NCI-H1436 treated with DMSO at 0.1 percent for 48 hours (cell line): ENCODE measurements at places on chromosomes 13 and 19.

DNA sequence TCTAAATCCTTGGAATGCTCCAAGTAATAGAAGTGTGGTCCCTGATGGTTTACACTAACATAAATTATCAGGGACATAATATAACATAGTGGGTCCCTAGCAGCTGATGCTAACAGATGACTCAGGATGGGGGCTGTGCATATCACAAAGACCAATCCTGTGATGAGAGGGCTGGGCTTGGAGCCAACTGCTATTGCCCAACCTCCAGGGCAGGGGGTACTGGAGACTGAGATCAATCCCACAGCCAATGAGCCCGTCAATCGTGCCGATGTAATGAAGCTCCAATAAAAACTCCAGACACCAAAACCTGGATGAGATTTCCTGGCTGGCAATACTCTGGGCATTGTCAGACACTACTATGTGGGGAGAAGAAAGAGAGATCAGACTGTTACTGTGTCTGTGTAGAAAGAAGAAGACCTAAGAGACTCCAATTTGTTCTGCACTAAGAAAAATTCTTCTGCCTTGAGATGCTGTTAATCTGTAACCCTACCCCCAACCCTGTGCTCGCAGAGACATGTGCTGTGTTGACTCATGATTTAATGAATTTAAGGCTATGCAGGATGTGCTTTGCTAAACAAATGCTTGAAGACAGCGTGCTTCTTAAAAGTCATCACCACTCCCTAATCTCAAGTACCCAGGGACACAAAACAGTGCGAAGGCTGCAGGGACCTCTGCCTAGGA lies 33.4 kb downstream of the ABCC4 start:
- no peak for DNase-seq

GRCh38 chr19:14413693-14414181 lies 5.4 kb downstream of the DDX39A start:
- DNase-seq: no peak

DNA sequence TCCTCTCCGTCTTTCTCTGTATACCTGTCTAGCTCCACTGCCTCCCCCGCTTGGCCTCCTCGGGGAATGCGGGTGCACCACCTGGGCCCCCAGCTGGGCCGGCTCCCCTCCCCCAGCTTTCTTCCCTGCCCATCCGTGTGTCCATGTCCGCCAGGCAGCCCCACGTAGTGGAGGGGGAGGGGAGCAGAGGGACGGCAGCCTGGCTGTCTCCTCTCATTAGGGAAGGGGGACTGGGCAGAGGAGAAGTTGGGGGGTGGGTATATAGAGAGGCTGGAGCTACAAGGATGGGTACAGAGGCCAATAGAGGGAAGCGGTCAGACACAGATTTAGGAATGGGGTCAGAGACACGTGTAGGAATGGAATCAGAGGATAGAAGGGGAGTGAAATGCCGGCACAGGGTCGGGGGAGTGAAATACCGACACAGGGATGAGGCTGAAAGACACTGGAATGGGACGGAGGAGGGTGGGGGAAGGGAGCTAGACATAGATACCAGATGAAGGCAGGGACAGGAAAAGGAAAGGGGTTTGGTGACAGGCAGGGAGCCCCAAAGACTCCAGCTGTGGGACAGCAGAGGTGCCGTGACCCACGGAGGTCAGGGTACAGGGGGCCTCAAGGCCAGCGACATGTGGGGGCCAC lies 2.8 kb downstream of the NECTIN2 start:
- DNase-seq: no peak

DNA sequence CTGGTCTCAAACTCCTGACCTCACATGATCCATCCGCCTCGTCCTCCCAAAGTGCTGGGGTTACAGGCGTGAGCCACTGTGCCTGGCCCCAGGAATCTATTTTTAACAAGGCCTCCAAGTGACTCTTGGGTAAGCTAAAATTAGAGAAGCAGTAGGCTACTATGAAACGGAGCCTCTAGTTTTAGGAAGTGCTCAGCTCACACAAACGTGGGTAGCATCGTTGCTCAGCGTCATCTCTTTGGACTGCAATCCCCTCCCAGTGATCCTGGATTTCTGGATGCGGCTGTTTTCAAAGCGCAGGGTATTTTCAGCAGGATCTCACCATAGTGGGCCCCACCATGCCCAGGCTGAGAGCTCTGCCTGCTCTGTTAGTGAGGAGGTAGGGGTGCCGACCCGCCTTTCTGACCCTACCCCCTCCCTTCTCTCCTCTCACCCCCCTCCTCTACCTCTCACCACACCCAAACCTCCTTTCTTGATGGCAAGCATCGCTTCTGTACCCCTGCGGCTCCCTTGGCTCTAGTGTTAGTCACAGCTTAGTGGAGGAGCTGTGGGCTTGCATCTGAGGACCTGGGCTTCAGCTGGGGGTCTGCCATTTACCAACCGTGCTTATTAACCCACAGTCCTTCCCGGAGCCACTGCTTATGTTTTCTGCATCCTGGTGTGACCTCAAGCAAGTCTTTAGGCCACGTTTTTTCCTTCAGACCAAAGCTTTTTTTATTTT lies 34.2 kb downstream of the GJA3 start:
- no peak for DNase-seq

DNA sequence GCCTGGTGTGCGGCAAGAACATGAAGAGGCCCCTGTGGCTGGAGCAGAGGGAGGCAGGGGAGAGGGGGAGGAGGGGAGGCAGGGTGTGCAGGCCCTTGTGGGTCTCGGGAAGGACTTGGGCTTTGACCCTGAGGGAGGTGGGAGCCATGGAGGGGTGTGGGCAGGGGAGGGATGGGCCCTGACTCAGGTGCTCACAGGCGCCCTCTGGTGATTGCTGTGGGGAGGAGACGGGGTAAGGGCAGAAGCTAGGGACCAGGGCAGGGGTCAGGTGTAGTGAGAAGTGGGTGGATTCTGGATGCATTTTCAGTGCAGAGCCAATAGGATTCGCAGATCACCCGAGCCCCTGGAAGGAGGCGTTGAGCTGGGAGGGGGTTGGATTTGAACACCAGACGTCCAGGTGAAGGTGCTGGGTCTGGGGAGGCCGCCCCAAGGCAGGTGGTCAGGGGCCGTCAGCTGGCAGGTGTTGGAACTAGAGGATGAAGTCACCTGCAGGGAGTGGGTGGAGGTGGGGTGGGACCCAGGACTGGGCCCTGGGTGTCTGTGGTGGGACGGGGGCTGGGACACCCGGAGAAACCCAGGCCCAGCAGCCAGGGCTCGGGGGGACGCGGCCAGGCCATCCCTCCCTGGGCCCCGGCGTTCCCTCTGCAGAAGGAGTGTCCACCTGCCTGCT lies 185.4 kb downstream of the KDM4B start:
- DNase-seq: no peak

- DNase-seq: no peak
Measured at GRCh38 chr19:3969435-3970312, 1.2 kb downstream of the DAPK3 start.

DNA sequence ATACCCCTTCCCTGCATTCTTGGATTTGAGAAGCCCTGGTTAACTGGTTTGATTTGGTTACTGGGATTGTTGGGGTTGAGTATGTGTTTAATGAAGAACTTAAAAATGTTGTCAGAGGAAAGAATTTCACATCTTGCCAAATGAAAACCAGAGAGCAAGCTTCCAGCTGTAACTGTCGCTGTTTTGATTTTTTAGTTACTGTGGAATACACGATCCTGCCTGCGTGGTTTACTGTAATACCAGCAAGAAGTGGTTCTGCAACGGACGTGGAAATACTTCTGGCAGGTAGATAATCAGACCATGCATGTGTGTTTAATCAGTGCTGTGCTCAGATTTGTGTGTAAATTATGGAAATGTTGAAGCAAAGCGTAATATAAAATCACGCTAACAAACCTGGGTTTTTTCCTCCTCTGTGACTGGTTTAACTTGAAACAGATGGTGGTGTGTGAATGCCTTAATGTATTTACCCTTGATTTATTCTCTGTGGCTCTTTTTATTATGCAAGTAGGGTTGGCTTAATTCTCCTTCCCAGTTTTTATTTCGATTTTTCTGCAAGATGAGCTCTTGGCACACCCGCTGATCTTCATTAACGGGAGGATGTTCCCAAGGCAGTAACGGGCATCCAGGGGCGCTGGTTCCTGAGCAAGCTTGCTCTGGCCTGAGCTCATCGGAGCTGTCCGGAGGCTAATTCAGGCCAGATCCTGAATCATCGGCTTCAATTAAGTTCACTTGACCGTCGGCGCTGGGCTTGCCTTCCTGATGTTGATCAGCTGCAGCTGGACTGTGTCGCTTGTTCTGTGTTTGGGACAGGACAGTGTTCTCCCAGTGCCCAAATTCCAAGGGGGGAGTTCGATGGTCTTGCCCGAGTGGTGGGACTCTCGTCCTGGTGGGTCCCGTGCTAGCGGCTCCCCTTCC lies 16.0 kb downstream of the UPF1 start:
- no peak for DNase-seq
